GM13977 (cell line): ENCODE measurements at places on chromosomes 7 and 10.

DNA sequence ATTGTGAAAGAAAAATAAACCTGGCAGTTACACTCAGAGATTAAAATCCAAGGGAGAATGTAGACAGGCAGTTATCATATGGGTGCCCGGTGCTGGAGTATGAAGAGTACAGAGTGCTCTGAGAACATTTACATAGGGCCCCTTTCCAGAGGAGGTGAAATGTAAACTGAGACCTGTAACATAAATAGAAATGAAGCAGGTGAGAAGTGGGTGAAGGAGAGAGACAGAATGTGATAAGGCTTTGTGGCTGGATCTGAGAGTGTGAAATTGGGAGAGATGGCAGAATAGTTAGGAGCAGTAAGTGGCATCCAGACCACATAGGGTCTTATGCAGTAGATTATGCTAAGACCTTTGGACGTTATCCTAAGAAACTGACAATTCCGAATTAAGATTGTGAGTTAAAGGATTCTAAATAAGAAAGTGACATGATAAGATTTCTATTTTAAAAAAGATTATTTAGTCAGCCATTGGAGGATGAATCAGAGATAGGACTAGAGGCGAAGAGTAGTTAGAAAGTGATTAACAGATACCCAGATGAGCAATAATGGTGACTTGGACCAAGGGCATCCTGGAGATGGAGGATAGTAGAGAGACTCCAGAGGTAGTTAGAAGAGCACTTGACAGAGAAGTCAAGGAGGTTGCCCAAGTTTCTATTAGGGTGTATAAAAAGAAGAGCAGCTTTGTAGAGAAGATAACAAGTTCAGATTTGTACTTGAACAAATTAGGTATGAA lies 36.7 kb downstream of the DNAH11 start:
- no peak for DNase-seq

- no peak for DNase-seq
Measured at GRCh38 chr10:121459622-121460453, 138.4 kb downstream of the FGFR2 start.

GRCh38 chr7:2566890-2567678 lies 8.3 kb downstream of the IQCE start:
- peak; percentile 45 for DNase-seq

GRCh38 chr10:84156768-84157167 lies 16.8 kb upstream of the GPR15LG start:
- no peak for DNase-seq

DNA sequence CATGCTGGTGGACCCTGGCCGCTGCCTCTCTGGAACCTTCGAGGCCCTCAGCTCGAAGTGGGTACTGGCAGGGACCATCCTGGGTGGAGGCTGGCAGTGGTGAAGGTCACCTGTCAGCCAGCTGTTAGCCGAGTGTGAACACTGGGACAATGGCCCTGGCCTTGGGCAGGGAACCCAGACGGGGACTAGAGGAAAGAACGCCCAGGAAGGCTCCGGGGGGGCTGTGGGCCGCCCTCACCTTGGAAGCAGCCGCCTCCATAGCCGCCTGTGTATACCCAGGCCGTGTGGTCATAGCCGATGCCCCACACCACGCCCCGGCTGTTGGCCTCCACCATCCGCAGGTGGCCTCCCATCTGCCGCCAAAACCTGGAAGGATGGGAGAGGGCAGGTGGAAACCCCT lies 17.6 kb downstream of the BHLHA15 start:
- no peak for DNase-seq

GRCh38 chr10:98758463-98758862 lies 311.7 kb upstream of the HPS1 start:
- no peak for DNase-seq

DNA sequence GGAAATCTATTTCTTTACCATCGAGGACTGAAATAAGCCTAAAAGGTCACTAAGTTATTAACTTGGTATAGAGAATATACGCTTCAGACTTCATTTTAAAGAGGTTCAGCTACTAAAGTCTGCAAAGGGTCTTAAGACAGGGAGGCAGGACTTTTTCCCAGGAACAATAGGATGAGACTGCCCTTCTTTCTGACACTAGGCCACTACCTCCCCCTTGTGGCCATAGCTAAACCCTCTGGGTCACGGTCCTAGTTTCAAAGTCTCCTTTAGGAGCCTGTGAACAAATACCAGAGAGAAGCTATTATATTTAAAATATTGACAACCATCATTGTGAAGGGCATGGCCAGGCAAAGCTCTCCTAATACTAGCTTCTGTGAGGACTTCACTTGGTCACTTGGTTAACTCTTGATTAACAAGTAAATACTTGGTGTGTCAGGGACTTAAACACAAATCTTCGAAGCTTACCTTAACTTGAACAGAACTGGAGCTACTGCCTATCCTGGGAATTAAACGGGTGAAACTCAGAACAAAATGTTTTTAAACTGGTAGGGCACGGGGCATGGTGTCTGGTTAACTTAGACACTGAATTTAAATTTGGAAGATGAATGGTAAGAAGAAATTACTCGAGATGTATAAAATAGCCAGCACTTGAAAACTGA lies 75.6 kb downstream of the CCDC6 start:
- DNase-seq = no peak

DNA sequence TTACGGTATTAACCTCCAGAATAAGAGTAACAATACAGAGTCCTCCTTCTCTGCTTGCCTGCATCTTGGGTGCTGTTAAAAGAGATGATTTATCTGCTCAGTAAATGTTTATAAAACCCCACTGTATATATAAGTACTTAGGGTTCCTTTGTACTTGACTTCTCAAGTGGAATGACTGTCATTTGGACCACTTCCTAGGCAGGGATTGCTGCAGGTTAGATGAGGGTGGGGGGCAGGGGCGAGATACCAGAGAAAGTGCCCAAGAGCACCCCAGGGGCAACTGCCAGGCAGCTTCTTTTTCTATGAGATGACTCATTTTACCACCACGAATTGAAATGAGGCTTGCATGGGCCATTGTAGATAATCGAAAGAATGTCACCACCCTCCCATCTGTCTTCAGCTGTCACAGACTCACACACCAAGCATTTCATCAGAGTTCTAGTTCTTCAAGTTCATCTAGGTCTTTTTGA lies 421.9 kb upstream of the GALNT17 start:
- DNase-seq = peak; percentile 37

GRCh38 chr10:21300551-21300950 lies 224.9 kb downstream of the SKIDA1 start:
- DNase-seq = no peak

GRCh38 chr7:40629891-40630290 lies 495.1 kb downstream of the SUGCT start:
- DNase-seq = no peak

DNA sequence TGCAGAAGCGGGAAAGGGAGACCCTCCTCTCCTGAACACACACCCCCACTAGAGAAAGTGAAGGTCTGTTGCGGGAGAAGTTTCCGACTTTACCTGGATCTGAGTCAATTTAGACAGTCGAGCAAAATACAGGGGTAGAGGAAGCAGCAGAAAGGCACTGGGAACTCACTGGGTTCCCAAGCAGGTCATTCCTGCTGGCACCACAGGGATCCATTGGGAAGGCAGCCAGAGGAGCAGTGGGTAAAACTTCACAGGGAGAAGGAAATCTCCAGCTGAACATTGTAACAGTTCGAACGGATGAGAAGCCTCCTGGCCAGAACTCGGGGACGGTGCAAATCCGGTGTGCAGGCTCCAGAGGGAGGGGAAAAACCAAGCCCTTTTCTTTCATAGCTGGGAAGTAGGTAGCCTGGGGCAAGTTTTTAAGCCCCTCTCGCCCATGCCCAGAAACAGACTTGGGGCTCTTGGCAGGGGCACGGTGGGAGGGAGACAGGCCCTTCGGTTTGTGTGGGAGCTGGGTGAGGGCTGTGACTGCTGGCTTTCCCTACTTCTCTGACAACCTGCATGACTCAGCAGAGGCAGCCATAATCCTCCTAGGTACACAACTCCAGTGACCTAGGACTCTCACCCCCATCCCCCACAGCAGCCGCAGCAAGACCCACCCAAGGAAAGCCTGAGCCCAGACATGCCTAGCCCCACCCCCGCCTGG lies 51.9 kb downstream of the DDC start:
- DNase-seq = no peak

GRCh38 chr10:42898037-42898960 lies 115.7 kb downstream of the BMS1 start:
- peak; percentile 24 for DNase-seq

GRCh38 chr7:121576148-121576917 lies 180.2 kb upstream of the FAM3C start:
- no peak for DNase-seq

DNA sequence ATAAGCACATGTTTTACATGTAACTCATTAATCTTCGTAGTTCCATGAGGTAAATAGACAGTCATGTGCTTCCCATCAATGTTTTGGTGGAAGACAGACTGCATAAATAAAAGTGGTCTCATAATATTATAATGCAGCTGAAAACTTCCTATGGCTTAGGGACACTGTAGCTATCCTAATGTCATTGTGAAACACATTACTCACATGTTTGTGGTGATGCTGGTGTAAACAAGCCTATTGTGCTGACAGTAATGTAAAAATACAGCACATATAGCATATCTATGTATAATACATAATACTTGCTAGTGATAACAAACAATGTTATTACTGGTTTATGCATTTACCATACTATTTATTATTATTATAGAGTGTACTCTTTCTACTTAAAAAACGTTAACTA lies 37.2 kb upstream of the PLXDC2 start:
- no peak for DNase-seq

DNA sequence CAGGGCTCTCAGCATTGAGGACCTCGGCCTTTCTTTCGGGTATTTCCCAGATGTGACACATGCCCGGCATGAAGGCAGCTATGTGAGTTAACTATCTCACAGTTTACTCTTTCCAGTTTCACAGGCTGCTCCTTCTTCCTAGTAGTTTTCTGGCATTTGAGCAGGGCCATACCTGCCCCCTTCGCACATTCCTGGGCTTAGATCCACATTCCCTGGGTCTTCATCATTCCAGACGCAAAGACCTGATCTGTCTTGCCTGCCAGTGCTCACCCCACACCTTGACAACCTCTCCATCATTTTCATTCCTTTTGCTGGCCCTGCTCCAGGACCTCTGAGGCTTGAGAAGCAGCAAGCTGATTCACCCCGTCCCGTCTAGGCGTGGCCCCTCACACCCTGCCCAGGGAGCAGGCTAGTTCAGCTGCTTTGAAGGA lies 227.5 kb downstream of the WDR11 start:
- DNase-seq = no peak

DNA sequence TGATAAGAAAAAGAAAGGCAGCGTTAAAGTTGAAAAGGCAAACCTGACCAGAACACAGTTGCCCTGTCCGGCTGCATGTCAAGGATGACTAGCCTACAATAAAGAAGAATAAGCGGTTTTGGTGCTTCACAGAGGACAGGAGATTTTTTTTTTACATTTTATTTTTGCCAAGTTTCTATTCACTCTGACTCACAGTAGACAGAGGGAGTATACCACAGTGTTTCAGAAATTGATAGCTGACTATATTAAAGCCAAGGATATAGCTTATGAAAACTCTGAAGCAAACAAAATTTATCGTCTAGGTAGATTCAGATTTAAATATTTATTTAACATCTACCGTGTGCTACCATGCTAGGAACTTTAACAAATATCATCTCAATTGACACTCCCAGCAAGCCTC lies 16.9 kb upstream of the POLR1F start:
- DNase-seq = no peak

- DNase-seq = peak; percentile 60
Measured at GRCh38 chr7:105352018-105352612, 36.6 kb downstream of the SRPK2 start.

GRCh38 chr7:129680400-129680799 lies 68.9 kb downstream of the NRF1 start:
- DNase-seq = no peak

DNA sequence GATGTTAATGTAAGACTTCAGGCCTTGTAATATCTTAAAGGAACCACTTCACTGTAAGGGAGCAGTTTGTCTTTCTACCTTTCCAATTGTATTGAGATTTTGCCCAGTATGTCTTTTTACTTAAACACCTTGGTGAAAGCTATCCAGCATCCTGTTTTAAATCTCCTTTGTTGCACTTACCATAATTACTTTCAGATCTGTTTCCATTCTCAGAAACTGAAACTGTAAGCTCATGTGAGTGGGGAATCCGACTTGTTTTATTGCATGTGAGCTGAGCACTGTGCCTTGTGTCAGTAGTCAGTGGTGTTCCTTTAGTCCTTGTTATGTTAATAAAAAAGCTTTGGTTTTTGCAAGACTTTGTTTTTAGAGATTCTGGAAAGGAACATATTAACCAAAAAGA lies 42.2 kb downstream of the BMPR1A start:
- peak; percentile 14 for DNase-seq

- DNase-seq = no peak
Measured at GRCh38 chr7:50687575-50688225, 95.0 kb downstream of the GRB10 start.

DNA sequence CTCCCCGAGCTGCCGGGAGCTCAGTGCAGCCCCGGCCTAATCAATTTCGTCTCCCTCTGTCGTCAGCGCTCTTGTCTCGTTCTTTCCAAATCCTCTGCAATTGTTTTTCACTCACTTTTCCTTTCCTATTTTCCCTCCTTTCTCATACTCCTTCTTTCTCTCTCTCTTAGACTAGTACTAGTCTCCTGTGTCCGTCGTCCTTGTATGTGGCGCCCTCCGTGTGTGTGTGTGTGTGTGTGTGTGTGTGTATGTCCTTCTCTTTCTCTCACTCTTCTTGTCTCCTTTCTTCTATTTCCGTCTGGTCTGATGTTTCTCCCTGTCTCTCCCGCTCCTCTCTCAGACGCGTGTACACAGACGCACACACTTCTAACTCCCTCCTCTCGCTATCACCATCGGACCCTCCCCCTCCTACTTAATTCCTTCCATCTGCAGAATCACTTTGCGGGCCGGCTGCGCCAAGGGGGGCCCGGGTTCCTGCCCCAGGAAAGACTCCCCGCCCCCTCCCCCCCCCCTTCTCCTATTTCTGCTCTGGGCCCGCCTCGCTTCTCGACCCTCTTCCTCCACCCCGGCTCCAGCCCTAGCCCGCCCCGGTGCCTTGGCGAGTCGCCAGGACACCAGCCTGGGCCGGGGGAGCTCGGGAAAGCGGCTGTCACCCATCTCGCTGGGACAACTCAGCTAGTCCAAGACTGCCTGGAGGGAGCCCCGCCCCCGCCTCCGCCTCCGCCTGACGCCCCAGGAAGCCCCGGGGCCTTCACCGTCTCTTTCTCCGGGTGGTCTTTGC lies 743 bp upstream of the ZCCHC24 start:
- no peak for DNase-seq

GRCh38 chr10:21464134-21464533 lies 61.3 kb downstream of the SKIDA1 start:
- DNase-seq = no peak

GRCh38 chr10:3231951-3232730 lies 59.6 kb upstream of the PITRM1 start:
- no peak for DNase-seq

DNA sequence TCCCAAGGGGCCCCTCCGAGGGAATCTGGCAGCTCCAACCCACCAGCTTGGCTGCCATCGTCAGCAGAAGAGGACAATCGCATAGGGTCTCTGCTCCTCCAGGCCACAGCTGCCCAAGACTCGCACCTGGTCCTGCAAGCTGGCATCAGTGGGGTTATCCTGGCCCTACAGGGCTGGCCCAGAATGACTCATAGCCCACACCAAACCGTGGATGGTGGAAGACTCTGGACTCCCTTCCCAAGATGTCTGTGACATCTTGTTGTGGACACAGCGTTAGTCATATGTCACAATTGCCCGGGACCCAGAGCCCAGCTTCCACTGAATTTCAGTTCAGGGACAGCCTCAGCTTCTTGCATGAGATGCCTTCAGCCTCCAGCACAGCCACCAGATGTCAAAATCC lies 91.5 kb upstream of the CUX1 start:
- DNase-seq = no peak

- DNase-seq = no peak
Measured at GRCh38 chr10:90775351-90776028, 82.3 kb downstream of the HTR7 start.

GRCh38 chr10:129662426-129662825 lies 195.4 kb downstream of the MGMT start:
- no peak for DNase-seq
